Effector CD4-positive, alpha-beta T cell (primary cell): ENCODE measurements at places on chromosomes 3 and 15.

DNA sequence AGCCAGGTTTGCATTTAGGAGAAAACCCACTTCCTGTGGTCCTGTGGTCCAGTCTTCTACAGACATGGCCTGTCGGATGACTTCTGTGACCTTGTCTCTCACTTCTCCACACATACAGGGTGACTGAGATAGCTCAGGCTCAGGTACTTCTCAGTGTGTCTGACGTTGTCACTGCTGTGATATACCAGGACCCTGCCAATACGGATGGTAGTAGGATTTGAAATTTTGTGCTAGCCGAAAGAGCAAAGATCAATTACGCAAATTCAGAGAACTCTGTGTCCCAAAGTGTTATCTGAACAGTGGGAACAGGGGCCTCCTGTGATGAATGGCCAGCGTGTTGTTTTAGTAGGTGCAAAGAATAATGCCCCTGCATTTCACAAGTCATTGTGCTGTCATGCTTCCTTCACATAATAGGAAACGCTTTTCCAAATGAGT lies 128.9 kb downstream of the MCTP2 start:
- no peak for DNase-seq

DNA sequence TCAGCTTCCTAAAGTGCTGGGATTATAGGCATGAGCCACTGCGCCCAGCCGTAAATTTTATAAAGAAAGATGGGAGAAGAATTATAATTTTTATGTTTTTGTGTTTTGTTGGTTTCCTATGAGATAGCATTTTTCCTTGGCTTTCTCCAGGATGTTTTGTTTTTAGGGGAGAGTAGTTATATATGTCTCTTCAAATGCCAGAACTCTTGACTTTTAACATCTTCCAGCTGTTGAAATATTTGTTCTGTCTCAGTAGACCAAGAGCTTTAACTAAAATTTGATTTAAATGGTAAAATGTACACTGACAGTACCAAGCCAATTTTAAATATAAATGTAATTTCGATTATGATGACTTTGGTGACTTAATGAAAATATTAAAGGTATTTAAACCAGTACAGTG lies 96.8 kb downstream of the DHX36 start:
- no peak for DNase-seq

GRCh38 chr15:91542226-91542625 lies 311.3 kb upstream of the SLCO3A1 start:
- no peak for DNase-seq

- DNase-seq: no peak
These were observed 12.5 kb downstream of the MAP6D1 start for GRCh38 chr3:183812761-183813445.

- DNase-seq: no peak
These were observed 757.6 kb downstream of the GBE1 start for GRCh38 chr3:81003817-81004216.

DNA sequence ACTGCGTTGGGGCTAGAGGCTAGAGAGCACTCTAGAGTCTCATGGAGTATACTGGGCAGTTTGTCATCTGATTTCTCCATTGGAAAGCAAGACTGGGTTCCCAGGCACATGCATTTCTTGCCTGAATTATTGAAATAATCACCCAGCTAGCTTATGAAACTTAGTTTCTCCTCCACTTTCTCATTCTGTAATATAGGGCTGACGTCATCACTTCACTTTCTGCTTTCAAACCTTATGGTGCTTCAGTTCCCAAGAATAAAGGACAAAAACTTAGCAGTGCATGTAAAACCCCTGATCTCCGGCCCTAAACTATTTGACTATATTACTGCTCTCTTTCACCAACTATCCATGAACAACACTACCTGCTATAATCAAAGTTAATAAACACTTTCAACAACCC lies 147.9 kb downstream of the IGSF11 start:
- no peak for DNase-seq

- DNase-seq: no peak
These were observed 447.0 kb upstream of the NECTIN3 start for GRCh38 chr3:110624576-110624975.

DNA sequence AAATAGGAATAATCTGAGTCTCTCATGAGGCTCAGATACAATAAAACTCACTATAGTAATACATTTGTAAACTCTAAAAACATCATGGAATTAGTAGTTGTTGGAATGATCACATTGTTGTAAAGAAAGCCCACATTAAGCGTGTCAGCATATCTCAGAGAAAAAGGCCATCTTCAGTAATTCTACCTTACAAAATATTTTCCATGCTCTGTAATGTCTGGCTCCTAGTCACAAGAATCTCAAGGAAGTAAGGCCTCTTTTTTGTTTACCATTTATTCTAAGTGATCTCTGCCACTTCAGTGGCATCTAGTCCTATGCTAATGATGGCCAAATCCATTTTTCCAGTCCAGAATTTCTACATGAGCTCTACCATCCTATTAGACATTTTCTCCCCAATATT lies 240.2 kb upstream of the ZNF717 start:
- no peak for DNase-seq

DNA sequence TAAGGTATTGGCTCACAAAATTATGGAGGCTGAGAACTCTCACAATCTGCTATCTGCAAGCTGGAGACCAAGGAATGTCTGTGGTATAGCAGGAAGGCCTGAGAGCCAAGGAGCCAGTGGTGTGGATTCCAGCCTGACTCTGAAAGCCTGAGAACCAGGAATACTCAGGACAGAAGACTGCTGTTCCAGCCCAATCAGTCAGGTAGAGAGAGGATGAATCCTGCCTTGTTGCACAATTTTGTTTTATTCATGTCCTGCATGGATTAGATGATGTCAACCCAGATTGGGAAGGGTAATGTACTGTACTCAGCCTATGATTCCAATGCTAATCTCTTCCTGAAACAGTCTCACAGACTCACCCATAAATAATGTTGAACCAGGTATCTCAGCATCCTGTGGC lies 312.4 kb upstream of the KCNMB2 start:
- DNase-seq: no peak

DNA sequence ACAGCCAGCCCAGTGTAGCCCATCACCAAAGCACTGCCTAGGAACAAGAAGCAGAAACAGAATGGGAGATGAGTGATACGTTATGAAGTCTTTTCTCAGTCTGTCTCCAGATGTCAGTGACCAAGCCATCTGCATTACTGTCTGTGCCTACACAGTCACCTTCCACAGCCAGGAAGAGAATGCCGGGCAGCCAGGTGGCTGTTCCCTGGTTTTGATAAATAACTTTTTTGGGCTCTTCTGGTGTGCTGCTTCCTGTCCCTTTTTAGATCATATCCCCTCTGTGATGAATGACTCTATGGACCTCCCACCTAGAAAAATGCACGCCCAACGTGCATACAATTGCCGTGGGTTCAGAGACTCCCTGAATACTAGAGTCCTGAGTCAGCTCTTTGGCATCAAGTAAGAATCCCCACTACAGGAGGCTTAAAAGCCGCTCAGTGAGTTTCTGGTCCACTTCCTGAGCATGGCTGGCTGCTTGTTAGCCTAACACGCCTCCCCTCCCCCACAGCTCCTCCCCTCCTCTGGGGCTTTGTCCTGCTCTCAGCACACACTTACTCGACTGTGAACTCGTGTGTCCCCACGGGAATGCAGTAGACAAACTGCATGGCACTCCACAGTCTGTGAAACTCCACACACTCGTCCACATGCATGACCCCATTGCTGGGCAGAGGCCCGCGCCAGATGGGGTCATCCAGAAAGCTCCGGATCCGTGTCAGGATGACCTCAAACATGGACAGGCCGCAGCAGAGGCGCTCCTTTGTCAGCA lies 34.7 kb downstream of the NIPA2 start:
- DNase-seq: no peak
